ENCODE measurements at places on chromosomes 13 and 19.

- DNase-seq = no peak
These were observed 25.9 kb downstream of the ACSBG2 start for GRCh38 chr19:6161271-6161850.

DNA sequence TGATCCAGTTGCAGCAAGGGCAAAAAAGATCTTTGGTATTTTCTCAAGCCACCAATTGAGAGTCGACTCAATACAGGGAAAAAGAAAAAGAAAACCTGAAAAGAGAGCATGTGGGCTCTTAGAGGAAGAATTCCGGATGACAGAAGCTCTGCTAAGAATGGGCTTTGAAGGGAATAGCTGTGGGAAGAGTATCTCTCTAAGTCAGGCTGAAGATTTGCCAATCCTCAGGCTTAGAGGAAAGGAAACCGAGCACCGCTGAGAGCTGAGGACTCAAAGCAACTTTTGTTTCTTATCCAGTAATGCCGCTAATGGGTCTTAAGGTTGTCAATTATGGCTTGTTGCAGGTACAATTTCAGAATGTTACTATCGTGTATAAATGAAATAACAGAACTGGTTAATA lies 166.4 kb downstream of the EFNB2 start:
- no peak for DNase-seq

DNA sequence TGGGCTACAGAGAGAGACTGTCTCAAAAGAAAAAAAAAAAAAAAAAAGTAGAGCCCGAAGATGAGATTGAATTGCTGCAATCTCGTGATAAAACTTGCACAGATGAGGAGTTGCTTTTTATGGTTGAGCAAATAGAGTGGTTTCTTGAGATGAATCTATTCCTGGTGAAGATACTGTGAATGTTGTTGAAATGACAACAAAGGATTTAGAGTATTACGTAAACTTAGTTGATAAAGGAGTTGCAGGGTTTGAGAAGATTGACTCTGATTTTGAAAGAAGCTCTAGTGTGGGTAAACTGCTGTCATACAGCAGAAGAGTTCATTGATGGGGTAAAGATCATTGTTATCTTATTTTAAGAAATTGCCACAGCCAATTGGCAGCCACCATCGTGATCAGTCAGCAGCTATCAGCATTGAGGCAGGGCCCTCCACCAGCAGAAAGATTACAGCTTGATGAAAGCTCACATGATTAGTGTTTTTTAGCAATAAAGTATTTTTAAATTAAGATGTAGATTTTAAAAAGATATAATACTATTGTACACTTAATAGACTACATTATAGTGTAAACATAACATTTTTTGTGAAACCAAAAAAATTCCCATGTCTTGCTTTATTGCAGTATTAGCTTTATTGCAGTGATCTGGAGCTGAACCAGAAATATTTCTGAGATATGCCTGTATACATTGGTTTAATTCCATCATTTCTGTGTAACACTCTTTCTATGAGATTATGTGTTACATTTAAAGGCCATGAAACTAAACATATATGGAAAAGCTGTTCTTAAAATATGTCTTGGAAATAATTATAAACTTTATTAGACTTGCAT lies 43.1 kb downstream of the ZMYM2 start:
- DNase-seq = no peak

GRCh38 chr13:24075137-24075975 lies 85.2 kb upstream of the SPATA13 start:
- DNase-seq = no peak

DNA sequence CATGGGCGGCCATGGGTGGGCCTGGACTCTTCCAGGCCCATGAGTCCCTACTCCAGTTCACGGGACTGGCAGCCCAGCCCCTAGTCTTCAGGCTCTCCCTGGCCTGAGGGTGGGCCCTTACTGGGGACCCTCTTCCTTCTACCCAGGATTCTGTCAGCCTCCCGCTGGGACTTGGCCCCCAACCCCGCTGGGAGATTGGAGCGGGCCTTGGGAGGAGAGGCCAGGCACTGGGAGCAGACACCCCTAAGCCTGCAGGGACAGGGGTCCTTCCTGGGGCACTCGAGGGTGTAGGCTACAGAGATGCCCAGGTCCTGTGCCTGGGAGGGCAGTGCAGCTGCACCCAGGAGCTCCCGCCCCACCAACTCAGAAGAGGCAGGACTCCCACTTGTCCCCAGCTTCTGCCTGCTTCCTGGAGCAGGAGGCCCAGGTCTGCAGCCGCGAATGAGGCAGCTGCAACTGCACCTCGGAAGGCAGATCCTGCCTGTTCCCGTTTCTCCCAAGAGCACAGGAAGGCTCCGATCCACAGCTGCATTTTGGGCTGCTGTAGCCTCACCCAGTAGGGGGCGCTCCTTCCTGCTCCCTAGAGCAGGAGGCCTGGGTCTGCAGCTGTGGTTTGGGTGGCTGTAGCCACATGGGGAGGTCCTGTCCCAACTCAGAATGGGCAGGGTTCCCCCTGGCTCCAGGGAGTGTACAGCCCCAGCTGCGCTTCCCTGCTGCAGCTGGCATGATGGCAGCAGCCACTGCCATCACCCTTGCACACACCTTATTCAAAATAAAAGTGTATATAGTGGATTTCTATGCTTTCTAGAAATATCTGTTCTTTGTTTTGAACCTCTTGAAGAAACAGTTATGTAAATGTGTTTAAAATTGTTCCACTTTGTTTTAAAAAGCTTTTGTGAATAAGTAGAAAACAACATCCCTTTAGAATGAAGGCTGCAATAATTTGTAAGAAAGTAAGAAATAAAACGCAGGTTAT lies 46.8 kb downstream of the TEX26 start:
- DNase-seq = no peak

DNA sequence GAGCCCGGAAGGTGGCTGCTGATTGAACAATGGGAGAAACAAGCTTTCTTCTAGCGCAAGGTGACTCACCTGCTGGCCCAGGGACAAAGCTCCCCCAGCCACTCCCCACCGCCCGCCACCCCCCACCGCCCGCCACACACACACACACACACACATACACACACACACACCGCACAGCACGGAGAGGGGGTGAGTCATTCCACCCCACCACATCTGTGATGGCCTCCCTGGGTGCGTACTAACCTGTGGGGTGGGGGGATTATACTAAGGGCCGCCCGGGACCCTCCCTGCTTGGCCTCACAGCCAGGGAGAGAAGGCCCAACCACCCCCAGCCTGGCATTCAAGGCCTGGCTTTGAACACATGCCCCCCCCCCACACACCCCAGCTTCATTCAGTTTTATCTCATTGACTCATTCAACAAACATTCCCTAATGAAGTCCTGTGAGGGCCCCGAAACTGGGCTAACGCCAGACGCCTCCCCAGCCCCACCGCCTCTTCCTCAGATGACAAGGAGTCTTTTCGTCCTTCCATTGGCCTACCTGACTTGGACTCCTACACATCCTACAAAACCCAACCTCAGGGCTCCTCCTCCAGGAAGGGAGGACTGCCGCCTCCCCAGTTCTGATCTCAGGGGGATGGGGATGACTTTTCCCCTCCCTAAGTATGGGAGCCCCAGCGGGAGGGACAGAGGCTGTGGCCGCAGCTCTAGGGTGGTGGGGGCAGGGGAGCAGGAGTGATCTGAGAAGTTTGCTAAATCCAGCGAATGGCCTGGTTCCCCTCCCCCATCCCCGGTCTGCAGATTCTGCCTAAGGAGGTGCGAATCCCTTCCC lies 5.8 kb upstream of the ONECUT3 start:
- peak; percentile 3 for DNase-seq

DNA sequence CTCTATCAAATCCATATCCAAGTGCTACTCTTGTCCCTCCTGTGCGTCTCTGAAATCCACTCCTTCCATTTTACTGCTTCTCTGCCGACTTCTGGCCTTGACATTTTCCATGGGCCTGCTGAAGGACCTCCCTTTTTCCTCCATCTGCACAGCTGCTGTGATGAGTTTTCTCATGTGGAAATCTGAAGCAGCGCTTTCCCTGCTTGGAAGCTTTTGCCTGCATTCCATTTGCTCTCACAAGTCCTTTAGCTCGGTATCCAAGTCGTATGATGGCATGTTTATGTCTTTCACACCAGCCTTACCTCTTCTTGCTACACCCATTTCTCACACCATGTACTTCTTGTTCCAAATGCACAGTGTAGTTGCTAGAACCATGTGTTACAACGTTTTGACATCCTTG lies 328.2 kb downstream of the GPC5 start:
- no peak for DNase-seq

DNA sequence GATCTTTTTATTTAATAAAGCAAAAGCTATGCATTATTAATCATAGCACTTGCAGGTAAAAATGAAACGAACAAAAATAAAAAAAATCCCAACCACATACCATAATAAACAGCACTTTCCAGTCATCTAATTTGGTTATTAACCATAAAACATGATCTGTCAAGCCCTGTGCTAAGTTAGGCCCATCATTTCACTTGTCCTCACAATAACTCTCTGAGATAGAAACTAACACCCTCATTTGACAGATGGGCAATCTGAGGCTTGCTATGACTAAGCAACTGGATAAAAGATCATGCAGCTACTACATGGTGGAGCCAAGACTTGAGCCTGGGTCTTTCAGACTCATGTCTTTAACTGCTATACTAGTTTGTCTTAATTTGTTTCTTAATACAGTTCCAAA lies 21.8 kb downstream of the PROSER1 start:
- no peak for DNase-seq

- no peak for DNase-seq
These were observed 45.9 kb downstream of the COMP start for GRCh38 chr19:18745012-18745735.

DNA sequence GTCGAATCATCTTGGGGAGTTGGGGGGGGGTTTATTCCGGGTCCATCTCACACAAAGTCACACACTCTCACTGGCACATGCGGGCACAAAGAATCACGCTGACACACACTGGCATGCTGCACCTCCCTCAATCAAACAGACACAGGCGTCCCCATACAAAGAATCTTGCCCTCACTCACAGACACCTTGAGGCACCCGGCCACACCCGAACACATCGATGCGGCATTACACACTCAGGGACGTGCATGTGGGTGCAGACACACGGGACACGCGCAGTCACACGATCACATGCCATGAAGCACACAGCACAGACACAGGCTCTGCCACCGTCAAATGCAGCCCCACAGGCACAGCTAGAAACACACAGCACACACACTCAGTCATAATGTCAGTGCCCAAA lies 7.8 kb downstream of the NFIX start:
- DNase-seq = no peak
